Foreskin keratinocyte (primary cell): ENCODE measurements at places on chromosomes 1 and 21. TPM values are rescaled to one million over a fixed set of nuclear protein-coding genes. Genes with fewer than 3 reads are reported as not detected.

The MAP1LC3C gene
- not detected in 2 replicates for total RNA-seq

The MAP3K21 gene
- total RNA-seq, result 8.3 and 10.2 TPM in 2 replicates

The FAM151A gene
- not detected in 2 replicates for total RNA-seq

The TMEM200B gene
- total RNA-seq, result 7.4 and 8.7 TPM in 2 replicates

The CFAP298 gene
- total RNA-seq, result 51.6 and 53.2 TPM in 2 replicates

The DEDD gene
- 28.0 and 30.4 TPM in 2 replicates for total RNA-seq

The PGLYRP3 gene
- total RNA-seq, result not detected in 2 replicates

The GSTM5 gene
- not detected in 2 replicates for total RNA-seq
